ENCODE measurements at places on chromosomes 2 and 18.

DNA sequence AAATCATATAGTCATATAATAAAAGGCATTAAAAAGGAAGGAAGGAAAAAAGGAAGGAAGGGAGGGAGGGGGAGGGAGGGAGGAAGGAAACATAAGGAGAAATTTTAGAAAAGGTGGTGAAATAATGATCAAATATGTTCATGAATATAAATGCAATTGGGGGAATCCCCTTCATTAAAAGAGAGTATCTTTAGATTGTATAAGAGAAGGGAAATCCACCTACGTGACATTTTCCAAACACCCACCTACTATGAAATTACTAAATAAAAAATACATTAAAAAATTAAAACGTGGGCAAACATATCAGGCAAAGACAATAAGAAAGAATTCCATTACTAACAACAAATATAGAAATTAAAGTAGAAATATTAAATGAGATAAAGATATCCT, 203.4 kb upstream of the PARD3B start:
- no peak for DNase-seq

- no peak for DNase-seq
Observed at GRCh38 chr2:1613078-1613445, 131.3 kb downstream of the PXDN start.

DNA sequence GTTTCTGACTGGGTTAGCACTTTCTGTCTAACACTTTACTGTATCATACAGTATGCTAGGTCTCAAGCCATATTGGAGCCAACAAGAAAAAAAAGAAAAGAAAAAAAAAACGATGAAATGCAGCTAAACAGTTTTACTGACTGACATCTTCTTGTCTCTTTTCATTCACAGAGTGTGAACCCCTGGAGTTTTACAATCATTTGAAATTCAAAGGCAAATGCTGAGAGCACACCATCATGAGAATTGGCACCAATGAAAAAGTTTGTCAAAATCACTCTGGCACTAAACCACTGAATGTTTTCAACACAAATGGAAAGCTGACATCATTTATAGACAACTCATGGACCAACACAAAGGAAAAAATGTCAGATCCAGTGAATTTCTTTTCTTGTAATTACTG, 513.3 kb downstream of the LRRTM4 start:
- no peak for DNase-seq

- DNase-seq = no peak
Observed at GRCh38 chr18:48129621-48130082, 199.2 kb upstream of the SMAD2 start.

DNA sequence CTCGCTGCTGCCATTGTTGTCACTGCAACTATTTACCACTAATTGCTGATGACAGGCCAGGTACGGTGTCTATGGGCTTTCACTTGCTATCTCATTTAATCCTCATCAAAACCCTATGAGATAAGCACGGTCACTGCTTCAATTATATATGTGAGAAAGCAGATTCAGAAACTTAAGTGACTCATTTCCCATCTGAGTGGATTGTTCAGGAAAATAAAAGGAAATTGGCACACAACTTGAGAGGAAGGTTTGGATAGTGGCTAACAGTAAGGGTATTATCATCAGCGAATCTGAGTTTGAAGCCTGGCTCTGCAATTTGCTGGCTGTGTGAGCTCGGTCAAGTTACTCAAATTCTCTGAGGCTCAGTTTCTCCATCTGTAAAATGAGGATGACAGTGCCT, 196.0 kb downstream of the KCNS3 start:
- DNase-seq = no peak

GRCh38 chr2:176181551-176181950, 6.9 kb upstream of the HOXD1 start:
- DNase-seq = no peak

DNA sequence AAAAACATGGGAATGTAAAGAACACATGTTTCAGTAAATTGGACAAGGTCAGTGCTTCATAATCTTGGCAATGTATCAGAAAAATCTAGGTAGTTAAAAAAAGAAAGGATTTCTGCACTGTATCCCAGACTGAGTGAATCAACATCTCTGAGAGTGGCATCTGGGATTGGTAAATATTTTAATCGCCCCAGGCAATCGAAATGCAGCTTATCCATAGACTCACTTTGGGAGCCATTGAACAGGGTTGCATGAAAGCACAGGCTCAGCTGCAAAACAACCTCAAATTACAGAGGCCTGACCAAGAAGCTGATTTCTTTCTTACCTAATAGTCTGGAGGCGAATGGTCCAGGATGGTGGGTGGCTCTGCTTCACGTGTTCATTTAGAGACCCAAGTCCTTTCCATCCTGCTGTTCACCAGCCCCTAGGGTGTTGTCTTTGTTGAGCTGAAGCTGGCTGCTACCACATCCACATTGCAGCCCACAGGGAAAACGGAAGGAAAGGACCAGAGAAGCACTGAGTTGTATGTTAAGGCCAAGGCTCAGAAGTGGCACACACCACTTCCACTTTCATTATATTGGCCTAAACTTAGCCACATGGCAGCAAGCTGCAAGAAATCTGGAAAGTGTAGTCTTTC, 59.0 kb downstream of the MOGAT1 start:
- no peak for DNase-seq

DNA sequence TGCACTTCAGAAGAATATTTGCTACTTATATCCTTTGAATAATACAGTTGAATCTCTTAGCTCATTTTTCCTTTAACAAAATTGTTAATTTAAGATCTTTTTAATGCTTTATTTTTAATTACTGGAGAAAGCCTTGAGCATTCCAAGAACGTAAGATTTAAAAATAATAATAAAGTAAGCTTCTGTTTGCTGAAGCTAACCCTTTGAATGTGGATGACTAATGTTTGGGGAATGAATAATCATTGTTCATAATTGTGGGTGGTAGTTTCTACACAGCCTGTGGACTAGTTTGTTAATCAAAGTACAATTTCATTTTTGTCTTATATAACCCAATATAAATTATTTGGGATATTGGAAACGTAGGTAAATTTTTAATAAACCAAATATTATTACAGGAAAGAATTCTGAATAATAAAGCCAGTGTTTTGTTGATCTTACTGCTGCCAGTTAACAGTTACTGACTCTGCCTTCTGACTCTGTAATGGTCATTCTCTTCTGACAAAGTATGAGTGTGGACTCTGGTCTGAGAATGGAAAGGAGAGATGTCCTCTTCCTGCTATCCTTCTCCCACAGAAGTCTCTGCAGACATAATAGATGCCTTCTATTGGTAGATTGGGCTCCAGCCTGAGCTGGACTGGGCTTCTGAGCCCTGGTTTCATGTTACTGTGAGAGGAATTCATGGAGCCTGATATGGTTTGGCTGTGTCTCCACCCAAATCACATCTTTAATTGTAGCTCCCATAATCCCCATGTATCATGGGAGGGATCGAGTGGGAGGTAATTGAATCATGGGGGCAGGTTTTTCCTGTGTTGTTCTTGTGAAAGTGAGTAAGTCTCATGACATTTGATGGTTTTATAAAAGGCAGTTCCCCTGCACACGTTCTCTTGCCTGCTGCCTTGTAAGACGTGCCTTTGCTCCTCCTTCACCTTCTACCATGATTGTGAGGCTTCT, 292.7 kb upstream of the SLC39A10 start:
- peak; percentile 53 for DNase-seq

- DNase-seq = peak; percentile 61
Observed at GRCh38 chr18:10560452-10561045, 34.7 kb downstream of the NAPG start.

- peak; percentile 51 for DNase-seq
Observed at GRCh38 chr2:181784556-181784955, 104.2 kb upstream of the NEUROD1 start.

GRCh38 chr2:160469164-160469563, 24.4 kb downstream of the RBMS1 start:
- DNase-seq = no peak

DNA sequence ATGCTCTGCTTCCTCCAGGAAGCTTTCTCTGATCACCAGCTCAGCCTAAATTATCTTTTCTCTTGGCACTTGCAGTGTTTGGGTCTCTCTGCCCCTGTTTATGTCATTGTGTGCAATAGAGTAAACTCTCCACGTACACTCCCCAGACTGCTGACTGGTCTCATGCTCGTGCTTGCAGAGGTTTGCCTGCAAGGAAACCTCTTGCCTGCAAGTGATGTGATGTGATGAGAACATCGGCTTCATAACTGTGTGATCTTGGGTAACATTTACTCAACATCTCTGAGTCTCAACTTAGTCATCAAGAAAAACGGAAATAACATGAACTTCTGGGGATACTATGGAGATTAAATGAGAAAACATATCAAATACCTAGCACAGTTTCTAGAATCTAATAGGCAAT, 92.3 kb downstream of the BIN1 start:
- DNase-seq = peak; percentile 58

- no peak for DNase-seq
Observed at GRCh38 chr2:16013359-16013911, 73.1 kb downstream of the MYCN start.

DNA sequence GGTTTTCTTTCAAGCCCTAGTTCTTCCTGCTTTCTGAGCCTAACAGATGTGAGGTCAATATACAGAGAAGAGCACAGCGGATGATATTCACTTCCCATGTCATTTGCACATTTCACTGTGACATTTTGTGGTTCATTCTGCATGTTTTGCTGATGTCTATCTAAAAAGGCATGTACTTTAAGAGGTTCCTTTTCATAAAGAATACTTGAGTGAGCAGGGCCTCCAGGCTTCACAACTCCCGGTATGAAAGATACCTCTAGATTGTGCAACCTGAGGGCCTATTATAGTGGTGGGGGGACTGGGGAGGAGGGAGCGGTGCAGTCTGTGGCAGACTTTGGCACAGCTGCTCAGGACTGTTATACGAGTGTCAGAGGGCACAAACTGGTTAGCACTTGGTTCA, 54.6 kb downstream of the CPO start:
- DNase-seq = peak; percentile 79

- DNase-seq = no peak
Observed at GRCh38 chr2:100230754-100231153, 88.4 kb upstream of the AFF3 start.

DNA sequence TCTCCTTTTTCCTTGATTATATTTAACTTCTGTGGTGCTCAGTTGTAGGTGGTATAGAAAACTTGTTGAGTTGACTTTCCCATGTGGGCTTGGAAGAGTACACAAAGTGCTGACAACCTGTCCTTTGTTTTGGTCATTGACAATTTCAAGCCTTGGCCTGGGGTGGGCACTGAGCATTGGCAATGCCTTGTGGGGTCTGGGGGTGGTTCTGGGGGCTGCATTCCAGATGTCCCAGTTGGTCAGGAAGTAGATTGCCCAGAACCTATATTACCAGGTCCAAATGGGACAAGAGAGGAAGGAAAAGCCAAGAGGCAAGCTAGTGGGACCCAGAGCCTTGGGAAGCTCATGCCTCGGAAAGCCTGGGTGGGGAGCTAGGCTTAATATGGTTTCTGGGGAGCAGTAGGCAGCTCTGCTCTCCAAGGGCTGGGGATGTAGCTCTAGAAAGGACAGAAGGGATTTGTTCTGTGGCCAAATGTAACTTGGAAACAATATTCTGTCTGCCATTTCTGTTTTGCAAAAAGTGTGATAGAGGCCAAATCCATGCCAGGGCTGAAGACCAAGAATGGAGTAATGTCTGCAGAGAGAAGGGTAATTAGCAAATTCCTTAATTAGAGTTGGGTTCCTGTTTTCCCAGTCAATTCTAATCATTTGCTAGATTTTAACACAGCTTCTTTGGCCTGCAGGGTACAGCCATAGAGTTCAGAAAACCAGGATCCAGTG, 87.4 kb downstream of the SLC4A3 start:
- no peak for DNase-seq

- DNase-seq = no peak
Observed at GRCh38 chr2:85753035-85753524, 711 bp upstream of the ATOH8 start.

DNA sequence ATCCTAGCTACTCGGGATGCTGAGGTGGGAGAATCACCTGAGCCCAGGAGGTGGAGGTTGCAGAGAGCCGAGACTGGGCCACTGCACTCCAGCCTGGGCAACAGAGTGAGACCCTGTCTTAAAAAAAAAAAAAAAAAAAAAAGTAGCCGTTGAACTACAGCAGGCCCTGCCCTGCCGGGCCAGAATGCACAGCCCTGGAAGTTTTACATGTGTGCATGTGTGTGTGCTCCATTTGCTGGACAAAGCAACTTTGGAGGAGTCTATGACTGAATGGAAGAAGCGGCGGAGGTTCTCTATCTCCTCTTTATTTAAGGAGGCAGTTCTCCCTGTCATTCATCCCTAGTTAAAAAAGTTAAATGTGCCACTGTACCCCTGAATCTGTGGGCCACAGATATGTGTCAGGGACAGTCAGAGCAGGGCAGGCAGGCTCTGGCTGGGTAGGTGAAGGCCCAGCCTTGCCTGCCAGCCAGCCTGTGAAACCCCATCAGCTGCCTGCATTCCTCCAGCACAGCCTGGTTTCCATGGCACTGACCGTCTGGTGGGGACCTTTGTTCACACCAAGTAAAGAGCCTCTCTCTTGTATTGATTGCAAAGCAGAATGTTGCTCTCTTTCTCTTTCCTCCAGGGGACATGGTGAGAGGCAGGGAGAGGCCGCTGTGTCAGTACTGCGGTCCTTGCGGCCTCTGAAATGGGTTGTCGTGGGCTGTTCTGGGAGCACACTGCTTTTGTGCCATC, 10.9 kb downstream of the LIPG start:
- no peak for DNase-seq

- no peak for DNase-seq
Observed at GRCh38 chr2:3122525-3122924, 255.1 kb downstream of the EIPR1 start.

- no peak for DNase-seq
Observed at GRCh38 chr2:236748385-236748784, 178.8 kb downstream of the ACKR3 start.

- DNase-seq = no peak
Observed at GRCh38 chr18:42025974-42026625, 71.1 kb downstream of the PIK3C3 start.

DNA sequence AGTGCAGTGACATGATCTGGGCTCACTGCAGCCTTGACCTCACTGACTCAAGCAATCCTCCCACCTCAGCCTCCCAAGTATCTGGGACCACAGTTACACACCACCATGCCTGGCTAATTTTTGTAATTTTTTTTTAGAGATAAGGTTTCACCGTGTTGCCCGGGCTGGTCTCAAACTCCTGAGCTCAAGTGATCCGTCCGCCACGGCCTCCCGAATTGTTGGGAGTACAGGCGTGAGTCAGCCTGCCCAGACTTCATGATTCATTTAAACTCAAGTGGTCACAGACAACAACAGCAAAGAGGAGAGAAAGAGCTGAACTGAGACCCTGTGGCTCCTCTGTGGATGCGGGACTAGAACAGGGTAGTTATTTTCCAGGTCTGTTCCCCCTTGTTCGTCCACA, 83.0 kb downstream of the TSHZ1 start:
- DNase-seq = no peak

Measured in renal cortical epithelial cell (primary cell).